OCI-M1 (cell line): ENCODE measurements at places on chromosomes 12 and 14.

GRCh38 chr12:54417712-54418440, 1.2 kb downstream of the ITGA5 start:
- peak; percentile 24 for DNase-seq

DNA sequence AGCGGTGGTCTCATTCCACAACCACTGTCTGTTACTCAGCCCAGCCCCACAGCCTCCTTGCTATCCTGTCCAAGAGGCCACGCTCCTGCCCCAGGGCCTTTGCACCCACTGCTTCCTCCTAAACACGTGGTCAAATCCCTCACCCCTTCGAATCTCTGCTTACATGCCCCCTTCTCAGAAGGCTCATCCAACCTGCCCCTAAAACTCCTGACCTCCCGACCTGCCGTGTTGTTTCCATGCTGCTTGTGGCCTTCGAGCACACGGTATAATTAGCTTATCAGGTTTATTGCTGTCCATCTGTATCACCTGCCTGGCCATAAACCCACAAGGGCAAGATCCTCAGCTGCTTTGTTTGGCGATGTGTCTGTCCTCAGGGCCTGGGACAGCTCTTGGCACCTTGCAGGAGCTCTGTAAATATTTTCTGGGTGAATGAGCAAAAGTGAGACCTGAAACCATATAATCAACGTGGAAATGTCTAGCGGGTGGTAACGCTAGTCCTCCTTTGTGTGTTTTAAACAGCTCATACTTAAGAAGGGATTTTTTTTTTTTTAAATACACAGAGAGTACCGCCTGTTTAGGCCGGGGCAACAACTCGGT, 36.0 kb downstream of the SCARB1 start:
- DNase-seq: no peak

DNA sequence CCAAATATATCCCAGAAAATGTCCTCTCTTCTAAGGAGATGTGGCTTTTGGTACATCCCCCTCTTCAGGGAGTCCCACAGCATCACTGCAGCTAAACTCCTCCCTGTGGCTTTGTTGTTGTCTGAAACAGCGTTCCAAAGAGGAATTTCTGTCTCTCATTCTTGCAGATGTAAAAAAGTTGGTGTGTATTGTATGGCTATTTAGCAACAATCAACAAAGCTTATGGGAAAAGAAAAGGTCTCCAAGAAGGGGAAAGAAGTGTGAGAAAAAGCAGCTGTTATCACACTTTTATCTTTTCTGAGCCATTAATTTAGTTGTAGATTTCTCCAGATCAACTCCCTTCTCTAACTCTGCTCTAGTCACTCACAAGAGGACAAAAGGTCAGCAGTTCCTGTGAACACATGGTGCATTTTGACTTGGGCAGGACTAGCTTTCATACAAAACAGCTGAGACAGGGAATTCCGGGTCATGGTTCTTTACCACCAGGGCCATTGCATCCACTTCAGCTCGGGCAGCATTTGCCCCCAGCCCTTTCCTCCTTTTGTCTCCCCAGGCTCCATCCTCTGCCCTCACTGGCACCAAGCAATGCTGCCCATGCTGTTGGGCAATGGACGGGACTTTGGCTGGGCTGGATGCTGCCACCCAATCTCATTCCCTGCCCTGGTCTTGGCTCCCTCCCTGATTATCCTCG, 184.7 kb downstream of the TMX1 start:
- no peak for DNase-seq

DNA sequence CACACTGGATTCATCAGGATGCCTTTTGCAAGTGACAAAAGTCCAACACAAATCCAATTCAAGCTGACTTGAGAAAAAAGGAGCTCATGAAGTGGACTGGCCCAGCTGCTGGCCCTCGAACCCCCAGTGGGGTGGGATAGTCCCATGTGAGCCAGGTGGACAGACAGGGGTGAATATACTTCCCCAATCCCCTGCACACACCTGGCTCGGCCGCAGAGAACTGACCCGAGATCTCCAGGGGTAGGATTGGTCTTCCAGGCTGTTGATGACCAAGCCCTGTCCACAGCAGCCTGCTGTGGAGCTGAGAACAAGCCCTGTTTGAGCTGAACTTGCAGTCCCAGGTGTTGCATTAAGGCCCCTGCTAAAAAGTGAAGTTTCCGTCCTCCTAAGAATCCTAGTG, 56.2 kb downstream of the TPCN1 start:
- no peak for DNase-seq

DNA sequence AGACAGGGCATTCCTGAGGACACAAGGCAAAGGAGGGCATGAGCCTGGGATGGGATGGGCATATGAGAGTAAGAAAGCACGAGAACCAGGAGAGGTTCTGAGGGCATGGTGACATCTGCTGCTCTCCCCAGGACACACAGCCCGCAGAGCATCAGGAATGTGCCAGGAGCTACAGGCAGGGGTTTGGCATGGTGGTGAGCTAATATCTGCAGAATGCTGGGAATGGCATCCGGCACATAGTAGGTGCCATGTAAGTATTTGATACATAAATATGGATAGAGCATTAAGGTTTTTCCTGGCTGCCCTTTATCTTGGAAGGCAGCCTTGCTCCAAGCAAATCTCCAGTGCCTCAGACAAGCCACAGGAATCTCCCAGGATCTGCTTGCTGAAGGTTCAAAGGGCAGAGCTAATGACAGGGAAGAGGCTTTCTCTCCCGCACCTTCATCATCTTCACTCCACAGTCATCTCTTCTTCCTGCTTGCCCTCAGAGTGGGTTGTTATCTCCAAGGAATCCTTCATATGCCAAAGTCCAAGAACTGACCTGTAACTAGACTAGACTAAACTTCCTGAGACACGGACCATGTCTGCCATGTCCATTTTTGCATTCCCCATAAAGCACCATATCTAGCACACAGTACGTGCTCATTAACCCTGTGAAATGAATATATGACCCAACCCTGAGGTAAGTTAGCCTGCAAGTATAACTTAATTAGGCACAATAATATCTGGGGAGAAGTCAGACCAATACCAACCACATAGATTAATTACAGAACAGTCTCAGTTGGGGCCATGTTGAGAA, 62.0 kb upstream of the SCN8A start:
- no peak for DNase-seq

- no peak for DNase-seq
Observed at GRCh38 chr12:3222979-3223378, 145.8 kb downstream of the TSPAN9 start.

DNA sequence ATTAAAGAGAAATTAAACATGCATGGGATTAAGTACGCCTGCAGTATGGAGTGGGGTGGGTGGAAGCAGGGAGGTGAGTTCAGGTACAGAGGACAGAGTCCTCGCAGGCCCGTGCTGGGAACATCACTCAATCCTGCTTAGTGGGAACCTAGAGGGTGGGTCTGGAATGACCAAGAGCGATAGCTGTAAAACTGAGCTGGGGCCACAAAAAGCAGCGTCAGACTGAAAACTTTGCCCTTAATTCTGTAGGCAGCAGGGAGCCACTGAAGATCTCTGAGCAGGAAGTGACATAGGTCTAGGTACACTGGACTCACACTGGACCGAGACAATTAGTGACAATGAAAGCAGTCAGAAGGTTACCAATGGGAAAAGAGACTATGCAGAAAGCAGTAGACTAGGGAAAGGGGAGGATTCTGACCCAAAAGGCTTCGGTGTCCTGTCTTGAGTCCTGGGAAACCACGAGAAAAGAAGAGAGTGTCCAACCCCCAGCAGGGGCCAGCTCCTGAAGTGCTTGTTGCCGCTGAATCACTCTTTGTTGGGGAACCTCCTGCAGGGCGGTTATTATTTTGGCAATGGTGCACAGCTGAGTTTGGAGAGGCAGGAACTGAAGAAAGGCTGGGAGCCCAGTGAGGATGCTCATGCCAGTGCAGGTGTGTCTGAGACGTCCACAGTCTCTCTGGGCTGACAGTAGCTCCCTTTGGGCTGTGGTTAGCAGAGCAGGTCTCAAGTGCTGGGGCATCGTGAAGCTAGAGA, 97.4 kb downstream of the PLXNC1 start:
- DNase-seq: no peak

DNA sequence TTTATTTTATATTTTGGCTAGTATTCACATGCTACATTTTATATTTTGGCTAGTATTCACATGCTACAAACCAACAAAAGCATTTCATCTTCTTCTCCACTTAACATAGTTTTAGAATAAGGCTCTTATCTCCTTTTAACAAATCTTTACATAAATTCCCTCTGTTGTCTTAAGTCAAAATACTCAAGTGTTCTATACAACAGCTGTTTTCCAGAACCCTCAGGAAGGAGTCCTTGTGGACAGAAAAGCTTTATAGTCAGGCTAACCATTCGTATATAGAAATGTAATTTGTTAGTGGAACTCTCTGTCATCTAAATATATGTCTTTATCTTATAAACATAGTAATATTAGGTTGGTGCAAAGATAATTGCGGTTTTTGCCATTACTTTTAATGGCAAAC, 191.0 kb upstream of the FLRT2 start:
- DNase-seq: no peak

- DNase-seq: no peak
Observed at GRCh38 chr12:70398862-70399261, 32.8 kb downstream of the KCNMB4 start.

GRCh38 chr12:31588976-31589375, 2.0 kb downstream of the DENND5B start:
- no peak for DNase-seq
